Activated CD8-positive, alpha-beta memory T cell treated with anti-CD3 and anti-CD28 coated beads, Interleukin-2, amount 10 ng/mL, durations not matched to agents 7 days and 5 days (primary cell): ENCODE measurements at places on chromosomes 4 and X.

DNA sequence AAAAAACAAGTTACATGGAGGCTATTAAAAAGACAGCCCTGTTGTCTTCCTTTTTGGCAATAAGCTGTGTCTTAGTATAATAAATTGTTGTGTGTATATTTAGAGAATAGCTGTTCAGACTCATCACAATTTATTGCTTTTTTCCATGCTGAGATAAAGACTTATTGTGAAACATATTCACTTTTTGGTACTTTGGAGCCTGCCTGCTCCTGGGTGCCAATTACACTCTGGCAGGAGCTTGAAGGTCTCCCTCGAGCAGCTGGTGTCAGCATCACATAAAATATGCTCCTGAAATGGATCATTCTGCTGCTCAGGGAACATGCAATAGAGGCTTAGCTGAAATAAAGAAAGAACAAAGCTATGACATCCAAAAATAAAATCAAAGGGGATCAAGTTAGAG is 211.6 kb upstream of the DKK2 start:
- no peak overlapping the region for H3K27ac ChIP-seq
- H3K4me1 ChIP-seq: no peaks in the 10 kb centered on the region
- no peaks in the 10 kb centered on the region for H3K27me3 ChIP-seq

DNA sequence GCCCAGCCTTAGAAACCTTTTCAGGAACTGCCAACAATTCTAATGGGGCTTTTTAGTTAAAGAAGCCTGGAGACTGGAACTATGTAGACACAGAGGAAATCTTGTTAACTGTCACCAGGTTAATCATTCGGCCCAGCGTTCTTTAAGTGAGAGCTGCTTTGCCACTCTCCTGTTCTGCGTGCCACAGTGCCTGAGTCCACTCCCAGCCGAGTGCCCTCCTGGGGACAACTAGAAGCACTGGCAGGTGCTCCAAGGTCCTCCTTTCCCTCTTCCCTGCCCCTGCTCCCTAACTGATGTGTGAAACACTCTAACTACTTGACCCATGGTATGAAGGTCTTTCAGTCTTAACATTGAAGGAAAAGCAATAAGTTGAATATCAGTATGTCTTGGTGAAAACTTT is 151.2 kb upstream of the TLL1 start:
- H3K4me3 ChIP-seq: no peak overlapping the region
- H3K4me1 ChIP-seq: no peaks in the 10 kb centered on the region
- no peak overlapping the region for H3K27ac ChIP-seq
- no peaks in the 10 kb centered on the region for H3K36me3 ChIP-seq

DNA sequence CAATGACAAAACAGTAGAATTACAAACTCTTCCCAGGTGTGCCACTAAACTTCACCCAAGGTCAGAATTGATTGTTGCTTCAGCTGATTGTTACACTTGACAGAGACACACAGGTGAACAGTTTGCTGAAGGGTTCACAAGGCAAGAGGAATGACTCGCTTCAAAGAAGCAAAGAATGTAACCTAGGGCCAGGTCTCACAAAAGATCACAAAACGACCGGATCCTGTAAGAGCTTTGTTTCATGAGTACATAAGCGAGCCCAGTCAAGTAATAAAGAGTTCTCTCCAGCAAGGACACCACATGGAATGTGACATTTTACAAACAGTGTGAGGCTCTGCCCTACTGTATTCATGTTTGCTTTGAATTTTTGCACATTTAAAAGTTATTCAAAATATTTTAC is 9.1 kb downstream of the LNX1 start:
- H3K4me3 ChIP-seq: no peak overlapping the region
- peaks cover 7% of the 10 kb centered on the region for H3K27me3 ChIP-seq
- no peak for DNase-seq

DNA sequence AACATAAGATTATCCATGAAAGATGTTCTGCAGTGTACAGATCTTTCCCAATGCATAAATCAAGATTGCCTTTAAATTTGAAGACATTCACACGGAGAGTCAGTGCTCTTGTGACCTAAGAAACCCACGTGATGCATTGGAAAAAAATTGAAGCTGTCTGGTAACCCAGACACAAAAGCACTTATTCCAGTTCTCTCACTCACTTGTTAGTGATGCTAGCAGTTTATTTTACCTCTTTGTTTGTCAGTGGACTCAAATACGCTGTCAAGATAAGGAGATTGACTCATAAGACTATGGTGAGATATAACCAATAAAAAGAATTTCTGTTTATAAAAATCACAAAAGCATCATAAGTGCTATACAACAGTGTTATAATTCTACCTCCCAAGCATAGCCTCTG is 245.8 kb upstream of the SMIM31 start:
- no peak overlapping the region for H3K27ac ChIP-seq
- no peaks in the 10 kb centered on the region for H3K4me1 ChIP-seq
- no peaks in the 10 kb centered on the region for H3K36me3 ChIP-seq
- H3K4me3 ChIP-seq: no peak overlapping the region
- no peaks in the 10 kb centered on the region for H3K27me3 ChIP-seq
- no peak for DNase-seq

GRCh38 chr4:35952751-35953150 is 291.6 kb downstream of the ARAP2 start:
- H3K4me3 ChIP-seq: no peak overlapping the region
- no peaks in the 10 kb centered on the region for H3K4me1 ChIP-seq
- H3K36me3 ChIP-seq: no peaks in the 10 kb centered on the region
- H3K27ac ChIP-seq: no peak overlapping the region
